Activated CD4-positive, alpha-beta T cell treated with anti-CD3 and anti-CD28 coated beads, Interleukin-2, amount 50 U/mL, for 16 hours (primary cell): ENCODE measurements at places on chromosomes 11 and 22.

DNA sequence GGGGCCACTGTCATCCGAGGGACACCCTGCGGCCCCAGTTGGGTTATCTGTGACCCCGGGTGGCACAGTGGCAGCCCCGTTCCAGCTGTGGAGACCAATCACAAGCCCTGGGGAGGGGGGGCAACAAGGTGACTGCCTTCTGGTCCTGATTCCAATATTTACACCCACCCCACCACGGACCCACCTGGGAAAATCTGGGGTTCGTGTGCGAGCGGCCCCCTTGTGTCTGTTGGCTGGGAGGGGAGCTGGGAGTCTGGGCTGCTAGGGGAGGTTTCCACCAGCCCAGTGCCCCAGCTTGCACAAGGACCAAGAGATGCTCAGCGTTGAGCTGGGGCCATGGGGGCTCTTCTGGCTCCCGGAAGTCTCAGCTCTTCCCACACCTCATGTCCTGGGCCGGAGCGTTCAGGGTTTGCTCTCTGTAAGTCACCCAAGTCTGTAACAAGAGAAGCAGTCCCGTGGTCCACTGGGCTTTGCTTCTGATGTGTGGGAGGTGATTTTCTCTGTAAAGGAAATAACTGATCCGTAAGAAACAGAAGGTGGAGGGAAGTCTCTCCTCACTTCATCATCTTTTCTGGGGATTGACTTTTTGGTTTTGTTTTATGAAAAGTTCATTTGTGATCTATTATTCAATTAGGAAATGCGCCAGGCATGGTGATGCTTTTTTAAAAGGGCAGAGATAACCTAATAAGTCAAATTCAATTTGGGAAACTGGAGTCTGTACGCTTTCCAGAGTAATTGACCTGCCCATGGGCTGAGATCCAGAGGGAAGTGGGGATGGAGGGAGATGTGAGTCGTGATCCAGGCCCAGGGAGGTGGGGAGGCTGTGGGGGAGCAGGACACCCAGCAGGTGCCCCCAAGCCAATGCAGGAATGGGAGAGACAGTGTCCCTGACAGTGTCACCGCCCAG, 22.4 kb upstream of the GAL start:
- no peak for DNase-seq

GRCh38 chr22:47280301-47280700, 517.9 kb downstream of the TBC1D22A start:
- no peak for DNase-seq

- no peak for DNase-seq
Measured at GRCh38 chr22:44026066-44026629, 2.0 kb downstream of the PARVB start.

DNA sequence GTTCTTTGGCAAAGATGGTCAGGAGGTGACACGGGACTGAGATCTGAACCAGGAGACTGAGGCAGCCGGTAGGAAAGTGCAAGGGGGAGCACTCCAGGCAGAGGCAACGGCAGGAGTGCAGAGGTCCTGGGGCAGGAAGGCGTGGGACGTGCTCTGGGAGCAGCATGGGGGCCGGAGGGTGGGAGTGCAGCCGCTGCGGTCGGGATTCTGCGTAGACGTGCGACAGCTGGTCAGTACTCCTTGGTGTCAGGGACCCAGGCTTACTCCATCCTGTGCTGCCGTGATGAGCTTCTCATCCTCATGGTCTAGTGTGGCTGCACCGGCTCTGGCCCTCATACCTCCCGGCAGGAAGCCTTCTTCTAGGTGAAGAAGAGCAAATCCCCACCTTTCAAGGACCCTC, 16.9 kb upstream of the TRMU start:
- no peak for DNase-seq

GRCh38 chr11:20303391-20303965, 60.0 kb upstream of the HTATIP2 start:
- DNase-seq = no peak
